ENCODE measurements at places on chromosomes 7 and 10.

DNA sequence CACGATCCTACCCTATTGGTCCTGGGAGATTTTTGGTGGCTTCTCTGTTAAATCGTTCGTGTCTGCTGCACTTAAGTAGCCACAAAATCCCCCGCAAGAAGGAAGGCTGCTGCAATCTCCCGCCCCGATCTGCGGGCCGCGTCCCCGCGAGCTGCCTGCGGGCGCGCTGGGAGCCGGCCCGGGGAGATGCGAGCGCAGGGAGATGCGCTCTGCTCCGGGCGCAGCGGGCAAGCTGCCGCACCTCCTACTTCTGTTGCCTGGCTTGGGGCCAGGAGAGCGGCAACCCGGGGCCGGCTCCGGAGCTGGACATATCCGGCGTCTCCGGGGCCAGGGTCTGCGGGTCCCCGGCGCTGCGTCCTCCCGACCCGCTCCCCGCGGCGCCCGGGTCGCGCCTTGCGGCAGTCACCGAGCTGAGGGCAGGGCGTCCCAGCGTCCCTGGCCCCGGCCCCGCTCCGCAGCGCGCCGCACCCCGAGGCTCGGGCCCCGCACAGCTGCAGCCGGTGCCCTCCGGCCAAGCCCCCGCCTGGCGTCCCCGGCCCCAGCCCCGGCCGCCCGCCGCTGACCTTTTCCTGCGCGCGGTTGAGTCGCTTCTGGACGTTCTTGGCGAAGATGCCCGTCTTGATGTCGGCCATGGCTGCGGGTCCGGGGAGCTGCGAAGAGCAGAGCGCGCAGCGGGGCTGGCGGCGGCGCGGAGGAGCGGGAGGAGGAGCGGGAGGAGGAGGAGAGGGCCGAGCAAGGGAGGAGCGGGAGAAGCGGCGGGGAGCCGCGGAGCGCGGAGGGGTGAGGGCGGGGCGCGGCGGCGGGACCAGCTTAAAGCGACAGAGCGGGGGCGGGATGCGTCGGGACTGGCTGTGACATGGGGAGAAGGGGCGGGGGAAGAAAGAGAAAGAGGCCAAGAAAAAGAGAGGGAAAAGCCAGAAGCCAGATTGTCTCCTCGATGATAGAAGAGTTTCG is at the start of gene AMPH:
TSS of gene AMPH (minus strand) at position 654 of the 954 bp plus-strand sequence. CDS start at position 632, 22 bp downstream.
- DNase-seq: peak; percentile 66

DNA sequence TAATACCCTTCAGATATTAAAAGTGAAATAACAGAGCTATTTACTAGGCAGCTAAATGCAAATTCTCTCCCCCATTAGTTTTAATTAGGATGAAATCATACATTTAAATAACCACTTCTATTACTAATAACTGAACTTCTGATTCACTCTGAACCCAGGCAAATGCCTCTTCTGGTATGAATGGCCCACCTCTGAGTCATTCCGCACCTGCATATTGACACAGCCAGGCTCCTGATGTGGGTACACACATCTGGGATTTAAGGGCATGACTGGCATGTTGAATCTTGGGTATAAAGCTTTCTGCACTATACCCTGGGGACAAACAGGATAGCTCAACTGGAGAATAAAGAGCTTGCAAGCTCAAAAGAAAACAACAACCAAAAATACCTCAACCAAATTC is 140.9 kb downstream of the AUTS2 start:
- DNase-seq: no peak

- DNase-seq: no peak
Measured at GRCh38 chr10:32982911-32983909, 25.2 kb upstream of the ITGB1 start.

DNA sequence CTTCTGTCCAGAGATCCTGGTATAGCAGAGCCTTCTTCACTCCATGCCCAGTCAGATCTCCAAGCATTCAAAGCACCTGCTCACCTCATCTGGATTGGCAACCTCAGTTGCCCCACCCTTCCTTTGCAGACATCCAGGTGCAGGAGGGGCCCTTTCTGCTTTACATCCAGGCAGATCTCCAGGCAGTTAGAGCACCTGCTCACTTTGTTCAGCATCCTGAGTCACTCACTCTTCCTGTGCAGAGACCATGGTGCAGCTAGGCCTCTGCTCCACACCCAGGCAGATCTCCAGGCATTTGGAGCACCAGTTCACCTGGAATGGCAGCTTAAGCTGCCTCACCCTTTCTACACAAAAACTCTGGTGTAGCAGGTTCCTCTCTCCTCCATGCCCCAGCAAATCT is 153.1 kb downstream of the CDK14 start:
- no peak for DNase-seq

- no peak for DNase-seq
Measured at GRCh38 chr7:99949645-99950228, 20.3 kb upstream of the GJC3 start.

DNA sequence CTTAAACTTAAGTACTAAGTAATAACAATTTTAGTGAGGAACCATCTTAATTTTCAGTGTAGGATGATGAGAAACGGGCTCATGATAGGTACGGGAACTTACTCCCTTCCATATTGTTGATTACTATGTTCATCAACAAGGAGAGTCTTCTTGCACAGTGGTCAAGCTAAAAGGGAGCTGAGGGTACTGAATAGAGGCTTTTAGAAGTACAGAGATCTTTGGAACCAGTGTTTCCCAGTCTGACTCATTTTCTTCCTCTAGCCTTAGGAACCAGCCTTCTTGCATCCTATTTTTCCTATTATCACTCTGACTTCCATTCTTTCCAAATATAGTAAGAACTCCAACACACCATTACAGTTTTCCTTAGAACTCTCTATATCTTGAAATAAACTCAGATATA is 17.6 kb upstream of the SEMA3D start:
- DNase-seq: no peak

DNA sequence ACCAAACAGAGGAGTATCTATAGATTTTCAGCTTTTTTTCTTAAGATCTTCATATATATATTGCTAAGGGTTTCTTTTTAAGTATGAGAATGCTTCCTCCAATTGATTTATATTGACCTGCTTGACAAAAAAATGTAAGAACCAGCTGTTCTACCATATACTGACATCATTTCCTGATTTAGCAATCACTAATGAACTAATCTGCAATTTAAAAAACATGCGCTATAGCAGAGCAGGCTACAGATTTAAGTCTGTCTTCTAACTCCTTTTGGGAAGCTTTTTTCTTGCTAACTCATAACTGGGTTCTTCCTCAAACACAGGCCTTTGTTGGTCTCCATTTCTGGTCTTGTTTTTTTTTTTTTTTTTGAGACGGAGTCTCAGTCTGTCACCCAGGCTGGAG is 33.2 kb downstream of the ABCC2 start:
- DNase-seq: no peak

DNA sequence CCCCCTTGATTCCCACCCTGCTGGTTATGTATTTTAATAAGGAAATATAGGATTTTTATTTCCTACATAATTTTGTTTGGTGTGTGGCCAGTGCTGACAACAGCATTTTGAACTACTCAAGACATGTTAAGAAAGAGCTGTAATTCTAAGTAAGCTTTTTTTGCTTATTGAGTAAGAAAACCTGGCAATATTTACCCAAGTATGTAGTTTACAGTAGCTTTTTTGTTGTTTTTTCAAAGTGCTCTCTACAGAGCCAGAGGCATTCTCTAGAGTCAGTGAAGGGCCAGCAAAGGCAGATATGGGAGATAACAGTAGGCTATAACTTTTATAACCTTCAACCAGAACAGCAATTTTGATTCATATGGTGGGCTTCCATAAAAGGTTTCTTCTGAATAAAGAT is 63.2 kb upstream of the TMEM168 start:
- no peak for DNase-seq

GRCh38 chr7:128221929-128222403 is 19.1 kb upstream of the LEP start:
- DNase-seq: no peak

DNA sequence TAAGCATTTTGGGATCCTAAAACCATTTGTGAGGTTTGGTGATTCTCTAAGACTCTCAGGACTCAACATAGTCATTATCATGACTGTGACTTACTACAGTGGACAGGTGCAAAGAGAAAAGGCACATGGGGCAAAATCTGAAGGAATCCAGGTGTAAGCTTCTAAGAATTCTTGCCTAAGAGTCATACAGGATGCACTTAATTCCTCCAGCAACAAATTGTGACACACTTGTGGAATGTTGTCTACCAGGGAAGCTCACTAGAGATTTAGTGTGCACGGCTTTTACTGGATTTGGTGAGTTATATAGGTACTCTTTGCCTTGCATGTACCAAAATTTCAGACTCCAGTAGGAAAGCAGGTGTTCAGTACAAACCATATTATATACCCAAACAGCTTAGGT is 47.9 kb downstream of the WAC start:
- no peak for DNase-seq

GRCh38 chr10:118203461-118203860 is 138.7 kb downstream of the FAM204A start:
- DNase-seq: no peak

DNA sequence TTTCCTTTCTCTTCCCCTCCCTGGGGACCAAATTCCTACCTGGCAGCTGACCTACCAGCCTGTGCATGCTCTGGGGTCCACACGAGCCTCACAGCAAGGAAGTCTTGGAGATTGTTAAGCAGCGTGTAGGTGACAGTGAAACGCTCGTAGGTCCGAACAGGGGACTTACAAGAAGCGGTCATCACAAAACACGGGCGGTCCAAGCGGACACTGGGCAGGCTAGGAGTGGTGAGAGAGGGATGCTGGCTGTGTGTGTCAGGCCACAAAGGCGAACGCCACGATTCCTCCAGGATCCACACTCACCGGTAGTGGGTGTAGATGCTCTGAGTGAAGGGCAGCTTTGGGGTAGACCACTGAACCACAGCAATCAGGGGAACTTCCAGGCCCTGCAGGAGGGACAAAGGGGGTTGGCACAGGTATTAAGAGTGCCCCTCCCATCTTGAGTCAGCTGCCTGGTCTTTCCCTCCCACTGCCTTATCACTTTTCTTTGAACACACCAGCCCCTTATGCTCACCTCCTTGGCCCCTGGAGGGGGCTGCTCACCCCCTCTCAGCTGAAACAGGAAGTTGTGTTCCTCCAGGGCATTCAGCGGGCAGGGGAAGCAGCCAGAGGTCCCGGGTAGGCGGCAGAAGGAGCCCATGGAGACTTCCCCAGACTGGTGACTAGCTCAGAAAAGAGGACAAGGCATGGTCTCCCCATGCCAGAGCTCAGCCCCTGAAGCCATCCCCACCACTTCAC is 2.0 kb downstream of the TRAPPC14 start:
- DNase-seq: no peak

GRCh38 chr7:92834507-92835260 is 1.7 kb downstream of the CDK6 start:
- DNase-seq: peak; percentile 77

All from muscle of back (tissue), 13 donors.